SJSA1 (cell line): ENCODE measurements at places on chromosomes 4 and X.

- DNase-seq, result no peak
Measured at GRCh38 chr4:84803720-84804119, 162.8 kb downstream of the WDFY3 start.

- no peak for DNase-seq
Measured at GRCh38 chr4:154389148-154389547, 102.5 kb downstream of the DCHS2 start.

- peak; percentile 34 for DNase-seq
Measured at GRCh38 chrX:78024349-78025059, 55.1 kb upstream of the PGAM4 start.

GRCh38 chr4:101596781-101597552, 193.6 kb upstream of the BANK1 start:
- DNase-seq, result no peak

- no peak for DNase-seq
Measured at GRCh38 chrX:123322536-123322935, 138.5 kb downstream of the GRIA3 start.

- DNase-seq, result no peak
Measured at GRCh38 chrX:129958814-129959492, 23.5 kb upstream of the BCORL1 start.
